Hematopoietic multipotent progenitor cell treated with erythropoietin and hydrocortisone succinate and interleukin-3 and kit ligand, for 8 days (in vitro differentiated cells): ENCODE measurements at places on chromosomes 3 and 15.

DNA sequence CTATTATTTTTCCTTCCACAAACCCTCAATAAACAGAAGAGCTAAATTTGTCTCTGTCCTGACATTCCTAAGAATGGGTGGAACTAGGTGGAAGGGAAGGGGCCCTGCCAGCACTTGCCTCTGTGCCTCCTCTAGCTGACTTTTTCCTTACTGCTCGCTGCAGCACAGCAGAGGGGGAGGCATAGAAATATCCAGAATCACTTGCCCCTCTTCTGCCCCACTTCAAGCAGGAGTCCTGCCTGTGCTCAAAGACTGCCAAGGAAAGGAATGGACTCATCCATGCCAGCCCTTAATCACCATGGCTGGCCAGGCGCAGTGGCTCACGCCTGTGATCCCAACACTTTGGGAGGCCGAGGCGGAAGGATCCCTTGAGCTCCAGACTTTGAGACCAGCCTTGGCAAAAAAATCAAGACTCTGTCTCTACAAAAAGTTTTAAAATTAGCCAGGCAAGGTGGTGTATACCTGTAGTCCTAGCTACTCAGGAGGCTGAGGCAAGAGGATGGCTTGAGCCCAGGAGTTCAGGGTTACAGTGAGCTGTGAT, 51.8 kb downstream of the ADCY5 start:
- no peak for DNase-seq

- DNase-seq = peak; percentile 4
Measured at GRCh38 chr15:52783929-52784798, 6.0 kb downstream of the ONECUT1 start.

DNA sequence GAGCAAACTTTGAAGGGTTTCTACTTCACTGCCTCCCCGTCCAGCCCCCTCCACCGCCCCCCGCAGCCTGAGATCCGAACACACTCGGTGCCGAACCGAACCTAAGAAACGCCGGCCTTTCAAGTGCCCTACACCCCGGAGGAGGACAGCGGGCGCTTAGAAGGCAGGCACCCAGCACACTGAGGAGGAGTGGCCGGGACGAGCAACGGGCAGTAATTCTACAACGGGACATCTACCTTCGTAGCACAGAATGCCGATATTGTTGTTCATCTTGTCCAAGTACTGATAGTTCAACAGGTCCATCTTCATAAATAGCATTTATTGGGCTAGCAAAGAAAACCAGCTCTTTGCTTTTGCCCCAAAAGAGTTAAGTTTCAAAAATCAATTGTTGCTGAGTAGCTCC, 513 bp downstream of the VGLL4 start:
- peak; percentile 66 for DNase-seq

- peak; percentile 46 for DNase-seq
Measured at GRCh38 chr15:64096668-64097384, 1.0 kb downstream of the SNX1 start.

DNA sequence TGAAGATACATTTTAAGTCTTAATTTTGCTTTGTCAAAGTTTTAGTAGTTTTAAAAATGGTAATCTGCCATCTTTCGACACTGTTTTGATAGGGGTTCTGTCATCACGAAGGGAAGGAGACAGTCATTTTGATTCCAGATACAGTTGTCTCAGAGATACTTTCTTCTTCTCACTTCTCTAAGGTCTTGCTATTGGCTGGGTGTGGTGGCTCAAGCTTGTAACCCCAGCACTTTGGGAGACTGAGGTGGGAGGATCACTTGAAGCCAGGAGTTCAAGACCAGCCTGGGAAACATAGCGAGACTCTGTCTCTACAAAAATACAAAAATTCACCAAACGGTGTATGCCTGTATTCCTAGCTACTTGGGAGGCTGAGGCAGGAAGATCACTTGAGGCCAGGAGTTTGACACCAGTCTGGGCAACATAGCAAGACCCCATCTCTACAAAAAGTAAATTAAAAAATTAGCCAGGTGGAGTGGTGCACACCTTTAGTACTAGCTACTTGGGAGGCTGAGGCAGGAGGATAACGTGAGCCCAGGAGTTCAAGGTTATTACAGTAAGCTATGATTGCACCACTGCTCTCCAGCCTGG, 3.3 kb downstream of the RAB8B start:
- no peak for DNase-seq

DNA sequence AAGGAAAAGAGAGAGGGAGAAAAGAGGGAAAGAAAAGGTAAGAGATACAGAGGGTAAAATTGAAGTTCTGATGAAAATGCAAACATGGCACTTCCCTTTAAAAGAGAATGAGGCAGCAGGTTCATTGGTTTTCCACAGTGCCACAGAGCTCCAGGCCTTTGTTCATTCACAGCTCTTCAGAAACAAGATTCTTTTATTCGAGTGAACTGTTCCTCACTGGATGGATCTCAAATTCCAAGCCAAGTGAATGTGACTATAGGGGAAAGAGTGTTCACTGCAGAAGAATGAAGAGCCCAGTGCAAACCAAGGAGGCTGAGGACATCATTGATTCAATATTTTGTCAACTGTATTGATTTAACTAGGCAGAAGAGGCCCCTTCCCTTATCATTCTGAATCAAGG, 280.3 kb upstream of the PROK2 start:
- no peak for DNase-seq

DNA sequence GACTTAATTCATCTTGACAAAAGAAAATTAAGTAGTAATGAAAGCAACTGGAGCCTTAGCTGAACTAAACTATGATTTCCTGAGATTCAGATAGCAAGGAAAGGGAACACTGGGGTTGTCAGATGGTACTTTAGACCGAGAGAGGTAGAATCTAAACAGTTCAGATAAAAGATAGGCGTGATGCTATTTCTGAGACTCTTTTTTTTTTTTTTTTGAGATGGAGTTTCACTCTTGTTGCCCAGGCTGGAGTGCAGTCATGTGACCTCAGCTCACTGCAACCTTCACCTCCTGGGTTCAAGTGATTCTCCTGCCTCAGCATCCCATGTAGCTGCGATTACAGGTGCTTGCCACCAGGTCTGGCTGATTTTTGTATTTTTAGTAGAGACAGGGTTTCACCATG, 279.9 kb upstream of the UMPS start:
- no peak for DNase-seq

DNA sequence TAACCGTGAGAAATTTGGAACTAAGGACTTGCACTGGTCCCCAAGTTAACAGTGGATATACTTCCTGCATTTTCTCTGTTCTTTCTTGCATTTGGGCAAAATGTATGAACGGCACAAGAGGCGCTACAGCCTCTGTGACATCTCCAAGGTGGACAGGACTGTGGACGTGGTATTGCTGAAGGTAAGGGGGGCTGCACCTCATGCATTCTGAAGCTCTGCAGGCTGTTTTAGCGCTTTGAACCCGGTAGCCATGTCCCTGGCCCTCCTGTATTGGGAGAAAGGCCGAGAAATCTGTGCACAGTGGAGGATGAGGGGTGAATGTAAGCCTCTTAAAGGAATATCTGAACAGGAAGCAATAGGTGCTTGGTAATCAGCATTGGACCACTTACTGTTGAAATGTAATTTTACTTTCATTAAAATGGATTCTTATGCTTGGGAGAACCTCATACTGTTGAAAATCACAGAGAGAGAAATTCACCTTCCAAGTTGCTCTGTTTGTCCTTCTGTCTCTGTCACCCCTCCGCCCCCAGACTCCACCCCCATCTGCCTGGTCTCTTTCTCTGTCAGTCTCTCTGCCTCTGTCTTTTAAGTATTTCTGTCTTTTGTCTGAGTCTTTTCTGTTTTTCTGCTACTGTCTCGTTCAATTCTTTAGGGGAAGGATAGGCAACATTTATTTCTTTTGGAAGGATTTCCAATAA, 174.6 kb downstream of the KLHL25 start:
- DNase-seq = no peak

GRCh38 chr3:103601666-103602065, 1166.9 kb downstream of the ZPLD1 start:
- DNase-seq = no peak

GRCh38 chr15:51483520-51483919, 139.1 kb downstream of the DMXL2 start:
- DNase-seq = no peak

DNA sequence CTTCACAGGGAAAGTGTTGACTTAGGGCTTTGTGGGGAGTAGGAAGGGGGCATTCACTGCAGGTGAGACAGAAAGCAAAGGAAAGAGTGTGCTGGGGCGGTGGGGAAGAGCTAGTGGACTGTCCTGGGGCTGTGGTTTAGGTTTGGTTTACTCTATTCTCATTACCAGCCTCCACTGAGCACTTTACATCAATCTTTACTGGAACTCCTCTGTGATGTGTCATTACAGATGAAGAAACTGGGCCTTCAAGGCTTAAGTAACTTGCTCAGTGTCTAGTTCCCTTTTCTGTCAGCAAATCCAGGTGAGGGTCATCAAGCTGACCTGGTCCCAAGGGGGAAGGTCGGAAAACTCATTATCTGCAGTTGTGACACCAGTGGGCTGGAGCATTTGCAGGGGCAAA, 120.2 kb upstream of the PFN2 start:
- no peak for DNase-seq

- no peak for DNase-seq
Measured at GRCh38 chr3:86175051-86175536, 815.9 kb downstream of the VGLL3 start.

DNA sequence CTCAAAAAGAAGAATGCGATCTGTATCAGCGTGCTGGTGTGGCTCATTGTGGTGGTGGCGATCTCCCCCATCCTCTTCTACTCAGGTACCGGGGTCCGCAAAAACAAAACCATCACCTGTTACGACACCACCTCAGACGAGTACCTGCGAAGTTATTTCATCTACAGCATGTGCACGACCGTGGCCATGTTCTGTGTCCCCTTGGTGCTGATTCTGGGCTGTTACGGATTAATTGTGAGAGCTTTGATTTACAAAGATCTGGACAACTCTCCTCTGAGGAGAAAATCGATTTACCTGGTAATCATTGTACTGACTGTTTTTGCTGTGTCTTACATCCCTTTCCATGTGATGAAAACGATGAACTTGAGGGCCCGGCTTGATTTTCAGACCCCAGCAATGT, 1.3 kb downstream of the P2RY1 start:
- no peak for DNase-seq

DNA sequence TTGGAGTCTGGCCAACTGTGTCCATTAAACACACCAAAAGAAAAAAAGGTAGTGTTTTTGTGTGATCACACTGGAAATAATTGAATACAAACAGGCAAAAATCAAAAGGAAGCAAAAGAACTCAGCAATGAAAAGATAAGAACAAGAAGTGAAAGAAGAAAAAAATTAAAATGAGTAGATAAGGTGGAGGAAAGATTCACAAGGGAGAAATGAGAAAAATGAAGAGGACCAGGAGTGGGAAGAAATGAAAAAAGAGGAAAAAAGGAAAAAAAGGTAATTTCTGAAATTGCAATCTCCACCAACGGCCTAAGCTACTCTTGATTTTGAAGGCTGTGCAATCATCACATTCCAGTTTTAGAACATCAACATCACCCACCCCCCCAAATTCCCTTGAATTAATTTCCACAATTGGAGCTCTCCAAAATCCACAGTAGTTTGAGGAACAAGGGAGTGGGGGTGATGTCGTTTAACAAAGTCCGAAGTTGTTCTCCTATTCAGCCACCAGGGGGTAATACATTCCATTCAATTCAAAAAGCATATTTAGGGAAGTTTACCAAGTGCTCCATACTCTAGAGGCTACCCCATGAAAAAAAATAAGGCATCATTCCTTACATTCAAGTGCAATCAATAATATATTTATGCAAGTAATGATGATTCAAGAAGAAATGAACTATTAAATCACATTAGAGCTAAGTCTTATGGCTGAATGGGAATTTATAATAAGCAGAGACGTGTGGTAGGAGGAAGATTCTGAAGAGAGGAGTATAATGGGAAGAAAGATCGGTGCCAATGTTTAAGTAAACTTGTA, 37.4 kb downstream of the ZNF860 start:
- DNase-seq = peak; percentile 65

DNA sequence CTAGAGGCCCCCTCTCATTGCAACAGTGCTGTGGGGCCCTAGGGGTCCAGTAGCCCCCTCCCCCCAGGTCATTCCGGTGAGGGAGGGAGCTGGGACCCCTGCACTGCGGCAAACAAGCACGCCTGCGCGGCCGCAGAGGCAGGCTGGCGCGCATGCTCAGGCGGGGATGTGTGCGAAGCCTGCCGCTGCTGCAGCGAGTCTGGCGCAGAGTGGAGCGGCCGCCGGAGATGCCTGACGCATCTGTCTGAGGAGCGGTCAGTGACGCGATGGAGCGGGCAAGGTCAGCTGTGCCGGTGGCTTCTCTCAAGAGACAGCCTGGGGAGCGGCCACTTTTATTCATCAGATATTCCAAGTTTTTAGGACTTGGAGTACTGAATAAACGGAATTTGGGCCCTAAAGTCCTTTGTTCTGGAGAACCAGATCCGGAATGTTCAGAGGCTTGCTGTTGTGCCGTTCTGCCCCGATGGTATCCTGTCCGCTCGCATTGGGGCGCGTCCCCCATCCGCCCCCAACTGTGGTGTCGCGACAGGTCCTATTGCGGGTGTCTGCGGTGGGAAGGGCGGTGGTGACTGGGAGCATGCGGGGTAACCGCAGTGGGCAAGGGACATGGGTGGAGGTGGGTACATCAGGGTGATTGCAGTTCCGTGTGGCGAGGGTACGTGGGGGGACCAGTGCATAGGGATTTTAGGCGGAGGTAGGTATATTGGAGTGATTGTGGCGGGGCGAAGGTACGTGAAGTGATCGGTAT, at the start of the genes SNRPN and SNURF:
Gene SNRPN (plus strand): TSS at position 205 of the 748 bp plus-strand sequence. CDS start 19,467 bp downstream, outside the sequence.
Gene SNURF (plus strand): TSS at position 205 of the 748 bp plus-strand sequence. CDS start 62 bp downstream, at position 267.
- peak; percentile 59 for DNase-seq

DNA sequence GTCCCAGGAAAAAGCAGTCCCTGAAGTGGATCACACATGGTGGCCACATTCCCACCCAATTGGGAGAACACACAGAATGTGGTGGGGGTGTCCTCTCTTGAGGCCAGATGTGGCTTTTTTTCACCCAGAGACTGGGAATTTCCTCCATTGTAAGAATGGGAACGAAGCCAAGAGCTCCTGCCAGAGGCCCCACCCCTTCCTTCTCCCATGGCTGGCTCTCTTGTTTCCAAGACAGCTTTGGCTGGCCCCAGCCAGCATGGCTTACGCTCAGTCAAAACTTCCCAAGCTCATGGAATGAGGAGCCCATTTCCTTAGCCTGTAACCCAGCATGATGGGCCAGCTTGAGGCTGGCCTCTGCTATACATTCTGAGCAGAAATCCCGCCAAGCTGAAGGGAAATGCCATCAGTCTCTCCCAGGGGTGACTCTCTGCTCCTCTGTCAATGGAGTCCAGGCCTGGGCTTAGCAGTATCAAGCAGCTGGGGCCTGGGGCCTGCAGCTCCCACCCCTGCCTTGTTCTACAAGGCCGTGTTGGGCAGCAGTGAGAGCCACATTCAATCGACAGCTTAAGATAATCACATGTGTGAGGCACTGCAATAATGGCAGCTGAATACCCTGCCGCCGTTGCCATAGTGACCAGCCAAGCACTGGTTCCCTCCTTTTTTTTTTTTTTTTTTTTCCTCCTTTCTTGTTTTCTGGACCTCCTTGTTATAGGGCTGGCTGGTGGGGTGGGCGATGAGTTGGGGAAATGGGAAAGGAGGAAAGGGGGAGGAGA, 142.4 kb downstream of the EPHB1 start:
- DNase-seq = no peak
